Ascending aorta (tissue), 2 donors: ENCODE measurements at places on chromosomes 4 and X.

GRCh38 chr4:166726832-166727231 is 507.5 kb downstream of the SPOCK3 start:
- no peak for DNase-seq
- H3K27ac ChIP-seq = no peak overlapping the region
- no peaks in the 10 kb centered on the region for H3K36me3 ChIP-seq
- H3K27me3 ChIP-seq = no peaks in the 10 kb centered on the region
- H3K4me1 ChIP-seq = no peaks in the 10 kb centered on the region

GRCh38 chr4:10283761-10284160 is 167.2 kb upstream of the WDR1 start:
- no peak overlapping the region for H3K4me3 ChIP-seq
- H3K4me1 ChIP-seq = no peaks in the 10 kb centered on the region
- DNase-seq = no peak
- no peak overlapping the region for H3K27ac ChIP-seq

- DNase-seq = no peak
- H3K36me3 ChIP-seq = no peaks in the 10 kb centered on the region
- H3K27me3 ChIP-seq = no peaks in the 10 kb centered on the region
- no peaks in the 10 kb centered on the region for H3K4me1 ChIP-seq
- H3K4me3 ChIP-seq = no peak overlapping the region
These were observed 24.3 kb upstream of the PCDH10 start for GRCh38 chr4:133124746-133125145.

GRCh38 chr4:912548-913279 is 19.4 kb downstream of the GAK start:
- no peak overlapping the region for H3K27ac ChIP-seq
- H3K4me3 ChIP-seq = no peak overlapping the region
- H3K4me1 ChIP-seq = no peaks in the 10 kb centered on the region
- DNase-seq = no peak

DNA sequence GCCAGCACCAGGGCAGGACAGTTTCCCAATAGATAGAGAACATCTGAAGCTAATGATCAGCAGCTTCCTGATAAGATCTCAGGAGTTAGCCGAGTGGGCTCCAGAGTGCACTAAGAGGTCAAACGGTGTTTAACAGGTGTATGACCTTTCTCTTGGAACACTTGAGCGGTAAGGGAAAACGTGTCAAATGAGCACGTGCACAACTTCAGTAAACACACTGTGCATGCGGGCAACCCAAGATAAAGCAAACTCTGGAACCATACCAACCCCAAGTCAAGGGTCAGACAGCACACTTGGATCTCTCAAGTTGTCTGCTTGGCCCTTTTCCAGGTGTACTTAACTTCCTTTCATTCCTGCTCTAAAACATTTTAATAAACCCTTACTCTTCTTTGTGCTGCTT is 1941.5 kb upstream of the PCDH10 start:
- no peak overlapping the region for H3K27ac ChIP-seq
- H3K27me3 ChIP-seq = no peaks in the 10 kb centered on the region
- no peak overlapping the region for H3K4me3 ChIP-seq
- DNase-seq = no peak

DNA sequence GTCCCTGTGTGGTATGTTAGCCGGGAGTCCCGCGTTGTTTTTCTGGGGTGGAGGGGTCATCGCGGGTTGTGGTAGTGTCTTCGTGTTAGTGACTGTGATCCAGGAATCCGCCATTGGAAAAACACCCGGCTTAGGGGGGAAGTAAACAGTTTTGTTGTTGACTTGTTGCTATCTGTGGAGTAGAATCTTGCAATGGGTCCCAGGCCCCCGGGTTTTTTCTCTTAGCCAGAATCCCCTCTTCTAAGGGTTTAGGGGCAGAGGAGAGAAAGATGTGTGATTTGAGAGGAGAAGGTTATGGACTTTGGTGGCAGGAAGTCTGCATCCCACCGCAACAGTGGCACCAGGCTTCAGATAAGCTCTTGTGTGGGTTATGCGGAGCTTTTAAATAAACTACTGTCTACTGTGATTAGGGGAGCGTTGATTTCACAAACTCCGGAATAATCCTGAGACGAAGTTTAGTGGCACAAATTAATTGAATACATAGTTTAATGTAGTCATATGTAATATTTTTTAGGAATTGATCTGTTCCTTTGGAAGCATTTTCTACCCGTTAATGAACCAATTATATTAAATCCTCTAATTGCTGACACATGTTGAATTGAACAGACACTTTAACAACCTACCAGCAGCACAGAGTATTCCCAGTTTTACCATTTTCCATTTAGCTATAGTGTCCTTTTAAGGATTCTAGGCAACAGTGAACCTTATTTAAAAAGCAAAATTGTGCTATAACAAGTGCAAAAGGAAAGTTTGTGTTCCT is 1.4 kb downstream of the DDX3X start:
- peak overlapping the region; percentile 82 for H3K4me3 ChIP-seq

GRCh38 chrX:95040104-95040503 is 1366.1 kb downstream of the FAM133A start:
- no peak overlapping the region for H3K27ac ChIP-seq
- no peak for DNase-seq
- no peak overlapping the region for H3K4me3 ChIP-seq
- no peaks in the 10 kb centered on the region for H3K36me3 ChIP-seq
- no peaks in the 10 kb centered on the region for H3K4me1 ChIP-seq

DNA sequence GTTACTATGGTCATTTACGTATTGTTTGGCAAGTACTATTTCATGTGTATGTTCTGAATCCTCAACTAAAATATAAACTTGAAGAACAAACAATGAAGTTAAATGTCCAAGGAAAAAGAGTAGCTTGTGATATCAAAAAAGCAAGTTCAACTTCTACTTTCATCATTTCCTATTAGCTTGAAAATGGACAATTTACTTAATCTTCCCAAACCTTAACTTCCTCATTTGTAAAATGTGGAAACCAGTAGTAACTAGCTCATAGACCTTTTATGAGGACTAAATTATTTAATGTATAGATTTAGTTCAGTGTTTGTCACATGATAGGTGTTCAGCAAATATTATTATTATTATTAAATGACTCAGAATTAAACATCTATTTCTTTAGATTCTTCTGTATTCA is 276.8 kb upstream of the TET2 start:
- H3K27me3 ChIP-seq = no peaks in the 10 kb centered on the region
- no peak overlapping the region for H3K4me3 ChIP-seq
- H3K36me3 ChIP-seq = no peaks in the 10 kb centered on the region
- H3K27ac ChIP-seq = no peak overlapping the region

GRCh38 chrX:6228720-6229119 is at the start of gene NLGN4X:
TSS of gene NLGN4X (minus strand) at chrX:6228867. CDS start at chrX:6151466, 77,401 bp downstream.
- H3K27me3 ChIP-seq = no peaks in the 10 kb centered on the region
- H3K4me1 ChIP-seq = no peaks in the 10 kb centered on the region
- no peak for DNase-seq
- H3K36me3 ChIP-seq = no peaks in the 10 kb centered on the region

- no peak overlapping the region for H3K27ac ChIP-seq
- no peaks in the 10 kb centered on the region for H3K4me1 ChIP-seq
- H3K27me3 ChIP-seq = no peaks in the 10 kb centered on the region
- no peak overlapping the region for H3K4me3 ChIP-seq
These were observed 597.7 kb downstream of the MID1IP1 start for GRCh38 chrX:39398963-39399261.

- no peak for DNase-seq
- no peaks in the 10 kb centered on the region for H3K4me1 ChIP-seq
- H3K4me3 ChIP-seq = peak overlapping the region; percentile 67
- no peaks in the 10 kb centered on the region for H3K36me3 ChIP-seq
These were observed 32.9 kb upstream of the STX18 start for GRCh38 chr4:4574792-4575191.

GRCh38 chrX:123408821-123409737 is 225.0 kb downstream of the GRIA3 start:
- H3K4me1 ChIP-seq = peaks cover 5% of the 10 kb centered on the region
- H3K27me3 ChIP-seq = no peaks in the 10 kb centered on the region
- H3K4me3 ChIP-seq = no peak overlapping the region
- H3K36me3 ChIP-seq = no peaks in the 10 kb centered on the region
- H3K27ac ChIP-seq = peak overlapping the region; percentile 57
